A549 treated with CORT108297 at 1 μM for 4 hours (cell line): ENCODE measurements at places on chromosomes 16 and 17. TPM values are rescaled to one million over a fixed set of nuclear protein-coding genes. Genes with fewer than 3 reads are reported as not detected.

Gene INO80E
- total RNA-seq, result 107 to 127 TPM (median 109 TPM) in 5 replicates

Gene NACA2
- not detected in 5 replicates for total RNA-seq

Gene KSR1
- total RNA-seq, result 11.7 to 16.9 TPM (median 16.3 TPM) in 5 replicates

Gene SLFN14
- total RNA-seq, result not detected in 5 replicates

Gene MRPS34
- 153 to 277 TPM (median 252 TPM) in 5 replicates for total RNA-seq

Gene GAS2L2
- 0.06 to 0.15 TPM (median 0.09 TPM) in 5 replicates for total RNA-seq

Gene TPSAB1
- total RNA-seq, result 0.13 TPM in 1 of 5 replicates, not detected in the others

Gene SDR42E2
- not detected in 5 replicates for total RNA-seq

Gene GNG13
- total RNA-seq, result not detected in 5 replicates

Gene KRT27
- not detected in 5 replicates for total RNA-seq

Gene SSTR5
- total RNA-seq, result 0.25 to 0.37 TPM (median 0.33 TPM) in 5 replicates

Gene LRRC46
- total RNA-seq, result 2.7 to 4.0 TPM (median 3.5 TPM) in 5 replicates

Gene CLDN7
- total RNA-seq, result 0.84 to 1.2 TPM (median 0.97 TPM) in 5 replicates

Gene ARHGAP44
- total RNA-seq, result 2.1 to 3.4 TPM (median 2.7 TPM) in 5 replicates

Gene MT1M
- not detected in 5 replicates for total RNA-seq

Gene NPIPB13
- 2.0 to 2.8 TPM (median 2.2 TPM) in 5 replicates for total RNA-seq

Gene KRTAP16-1
- total RNA-seq, result not detected in 5 replicates

Gene TPSG1
- 0.08 to 0.24 TPM (median 0.13 TPM) in 3 of 5 replicates, not detected in the others for total RNA-seq

Gene TEKT1
- 0.07 to 0.24 TPM (median 0.18 TPM) in 3 of 5 replicates, not detected in the others for total RNA-seq

Gene SULT1A2
- 0.07 to 0.29 TPM (median 0.10 TPM) in 4 of 5 replicates, not detected in the other for total RNA-seq

Gene KCNG4
- not detected in 5 replicates for total RNA-seq

Gene P2RX1
- total RNA-seq, result 0.05 to 0.07 TPM in 2 of 5 replicates, not detected in the others

Gene IL21R
- 0.03 TPM in 1 of 5 replicates, not detected in the others for total RNA-seq

Gene CDH5
- total RNA-seq, result 0.09 to 0.22 TPM (median 0.16 TPM) in 5 replicates

Gene ITGAE
- 93.6 to 105 TPM (median 97.6 TPM) in 5 replicates for total RNA-seq

Gene ATP2A3
- 3.9 to 5.6 TPM (median 4.6 TPM) in 5 replicates for total RNA-seq

Gene KRTAP4-6
- total RNA-seq, result not detected in 5 replicates

Gene CASKIN2
- total RNA-seq, result 6.9 to 12.3 TPM (median 11.1 TPM) in 5 replicates

Gene WNT3
- total RNA-seq, result 4.2 to 5.6 TPM (median 5.0 TPM) in 5 replicates

Gene ITGAX
- 1.1 to 1.9 TPM (median 1.7 TPM) in 5 replicates for total RNA-seq

Gene MEIOC
- total RNA-seq, result 2.4 to 3.6 TPM (median 3.4 TPM) in 5 replicates

Gene NLRP1
- 2.7 to 4.8 TPM (median 3.0 TPM) in 5 replicates for total RNA-seq

Gene CNGB1
- 0.07 to 0.45 TPM (median 0.16 TPM) in 5 replicates for total RNA-seq

Gene CES5A
- not detected in 5 replicates for total RNA-seq

Gene EMC8
- total RNA-seq, result 52.0 to 75.0 TPM (median 71.2 TPM) in 5 replicates

Gene CMTM2
- total RNA-seq, result not detected in 5 replicates

Gene KRT13
- total RNA-seq, result 0.10 to 0.40 TPM (median 0.11 TPM) in 5 replicates

Gene TANC2
- 18.0 to 39.9 TPM (median 29.9 TPM) in 5 replicates for total RNA-seq

Gene C16orf74
- total RNA-seq, result 9.4 to 18.3 TPM (median 14.6 TPM) in 5 replicates

Gene CSNK2A2
- 49.8 to 67.3 TPM (median 51.6 TPM) in 5 replicates for total RNA-seq

Gene KRT222
- 0.27 to 0.69 TPM (median 0.52 TPM) in 5 replicates for total RNA-seq

Gene SLC38A8
- not detected in 5 replicates for total RNA-seq

Gene TBC1D3I
- total RNA-seq, result 0.08 to 0.36 TPM (median 0.14 TPM) in 5 replicates

Gene CCL16
- not detected in 5 replicates for total RNA-seq

Gene SYT17
- total RNA-seq, result 10.8 to 13.7 TPM (median 12.2 TPM) in 5 replicates
